Colonic mucosa (tissue), 4 donors: ENCODE measurements at places on chromosomes 2 and 18.

- H3K27me3 ChIP-seq = no peaks in the 10 kb centered on the region
- H3K36me3 ChIP-seq = peaks cover 7% of the 10 kb centered on the region
- H3K27ac ChIP-seq = no peak overlapping the region
- no peak overlapping the region for H3K4me3 ChIP-seq
- no peaks in the 10 kb centered on the region for H3K4me1 ChIP-seq
Observed at GRCh38 chr2:86031151-86031550, 74.5 kb downstream of the POLR1A start.

DNA sequence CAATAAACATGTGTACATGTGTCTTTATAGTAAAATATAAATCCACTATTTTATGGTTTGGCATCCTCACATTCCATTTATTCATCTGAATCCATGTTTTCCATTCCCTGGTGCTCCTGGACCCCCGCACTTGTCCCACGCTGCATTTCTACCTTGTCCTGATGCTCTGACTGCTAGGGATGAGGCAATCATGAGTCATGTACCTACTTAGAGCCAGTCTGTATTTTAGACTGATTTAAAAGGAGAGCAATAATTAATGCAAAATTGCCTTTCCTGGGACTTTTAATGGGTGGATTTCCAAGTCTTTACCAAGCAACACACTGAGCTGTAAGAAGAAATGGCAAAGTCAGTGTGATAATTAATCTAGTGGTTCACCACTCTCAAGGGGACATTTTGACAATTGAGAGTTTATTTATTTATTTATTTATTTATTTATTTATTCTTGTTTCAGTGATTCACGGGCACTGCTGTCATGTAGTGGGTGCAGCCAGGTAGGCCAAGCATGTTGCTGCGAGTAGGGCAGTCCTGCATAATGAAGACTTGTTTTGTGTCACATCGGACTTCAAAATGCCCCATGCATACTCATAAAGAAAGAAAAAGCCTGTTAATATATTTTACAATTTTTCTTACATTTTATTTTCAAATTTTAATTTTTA is 419.3 kb upstream of the VWC2L start:
- H3K27ac ChIP-seq = no peak overlapping the region
- H3K4me3 ChIP-seq = no peak overlapping the region
- no peak for DNase-seq
- H3K36me3 ChIP-seq = no peaks in the 10 kb centered on the region
- H3K27me3 ChIP-seq = no peaks in the 10 kb centered on the region
- no peaks in the 10 kb centered on the region for H3K4me1 ChIP-seq

- DNase-seq = no peak
- H3K27me3 ChIP-seq = no peaks in the 10 kb centered on the region
- H3K4me3 ChIP-seq = no peak overlapping the region
- peaks cover 5% of the 10 kb centered on the region for H3K4me1 ChIP-seq
- no peaks in the 10 kb centered on the region for H3K36me3 ChIP-seq
Observed at GRCh38 chr18:58666176-58666575, 5.1 kb upstream of the MALT1 start.

DNA sequence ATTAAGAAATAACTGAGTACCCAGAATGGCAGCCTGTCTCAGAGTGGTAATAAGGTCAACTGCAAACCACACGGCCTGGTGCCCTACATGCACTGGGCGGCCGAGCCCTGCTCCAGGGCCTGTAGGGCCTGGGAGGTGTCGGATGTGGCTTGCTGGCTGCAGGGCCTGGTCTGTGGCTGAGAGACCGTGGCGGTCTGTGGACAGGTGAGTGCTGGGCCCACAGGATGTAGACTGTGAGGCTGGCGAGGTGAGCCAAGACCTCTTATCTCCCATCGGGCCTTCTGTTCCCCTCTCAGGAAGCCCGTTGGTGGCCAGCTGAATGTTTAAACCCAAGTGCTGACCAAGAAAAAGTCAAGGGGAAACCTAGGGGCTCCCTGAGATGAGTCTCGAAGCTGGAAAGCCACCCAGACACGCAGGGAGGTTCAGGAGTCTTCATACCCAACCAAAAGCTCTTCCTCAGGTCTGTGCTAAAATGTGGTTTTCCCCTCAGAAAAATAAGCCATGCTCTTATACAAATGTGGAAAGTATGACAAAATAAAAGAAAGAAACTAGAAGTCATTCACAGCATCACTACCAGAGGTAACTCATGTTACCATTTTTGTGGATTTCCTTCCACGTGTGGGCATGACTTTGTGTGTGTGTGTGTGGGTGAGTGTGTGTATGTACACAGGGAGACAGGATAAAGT is 47.7 kb upstream of the CTDP1 start:
- no peak overlapping the region for H3K27ac ChIP-seq
- H3K4me1 ChIP-seq = no peaks in the 10 kb centered on the region
- no peaks in the 10 kb centered on the region for H3K36me3 ChIP-seq
- no peak for DNase-seq

GRCh38 chr2:234960175-234961088 is 8.6 kb downstream of the SH3BP4 start:
- no peaks in the 10 kb centered on the region for H3K27me3 ChIP-seq
- no peaks in the 10 kb centered on the region for H3K36me3 ChIP-seq
- H3K4me3 ChIP-seq = no peak overlapping the region
- H3K27ac ChIP-seq = no peak overlapping the region
- DNase-seq = peak; percentile 12

- H3K27ac ChIP-seq = no peak overlapping the region
- no peaks in the 10 kb centered on the region for H3K36me3 ChIP-seq
- DNase-seq = no peak
- H3K4me3 ChIP-seq = no peak overlapping the region
- no peaks in the 10 kb centered on the region for H3K27me3 ChIP-seq
Observed at GRCh38 chr18:75868031-75868430, 440.5 kb upstream of the SMIM21 start.

DNA sequence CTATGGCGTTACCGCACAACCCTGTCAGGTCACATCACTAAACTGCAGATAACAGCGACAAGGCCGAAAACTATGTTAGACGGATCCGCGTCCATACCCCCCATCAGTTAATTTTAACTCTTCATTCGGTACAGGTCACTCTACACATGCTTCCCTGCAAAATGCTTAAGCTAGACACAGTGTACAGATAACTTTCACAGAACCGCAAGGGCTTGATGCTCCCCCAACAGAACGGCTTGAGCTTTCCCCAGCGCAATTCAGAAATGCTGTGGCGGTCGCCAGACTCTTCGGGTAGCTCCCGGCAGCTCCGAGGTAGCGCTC is 283 bp upstream of the RBBP8 start:
- no peaks in the 10 kb centered on the region for H3K4me1 ChIP-seq
- H3K36me3 ChIP-seq = no peaks in the 10 kb centered on the region
- no peak for DNase-seq
- peak overlapping the region; percentile 82 for H3K27ac ChIP-seq
- no peaks in the 10 kb centered on the region for H3K27me3 ChIP-seq

DNA sequence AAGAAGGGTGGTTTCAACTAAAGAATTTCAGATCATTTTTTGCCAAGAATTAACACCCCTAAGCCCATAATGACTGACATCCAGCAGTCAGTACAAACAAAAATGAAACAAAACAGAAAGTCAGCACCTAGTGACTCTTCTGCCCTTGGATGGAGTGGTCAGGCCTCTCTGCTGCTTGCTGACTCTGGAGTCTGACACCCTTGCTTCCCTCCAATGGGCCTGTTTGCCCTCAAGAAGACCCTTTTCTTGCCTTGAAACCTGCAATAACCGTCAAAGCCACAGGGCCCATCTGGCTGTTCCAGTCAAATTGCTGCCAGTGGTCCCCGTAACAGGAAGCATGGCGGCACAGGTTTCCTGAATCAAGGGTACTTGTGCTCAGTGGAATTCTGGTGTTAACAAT is 27.2 kb upstream of the CYTIP start:
- H3K4me3 ChIP-seq = no peak overlapping the region
- no peak overlapping the region for H3K27ac ChIP-seq
- no peaks in the 10 kb centered on the region for H3K36me3 ChIP-seq
- no peaks in the 10 kb centered on the region for H3K27me3 ChIP-seq
- DNase-seq = no peak
